ENCODE measurements at places on chromosomes 7 and 10. TPM values are rescaled to one million over a fixed set of nuclear protein-coding genes. Genes with fewer than 3 reads are reported as not detected.

NEUROD6 gene
- not detected for total RNA-seq

DNAJC2 gene
- 18.5 TPM for total RNA-seq

DKK1 gene
- 71.0 TPM for total RNA-seq

INSIG1 gene
- total RNA-seq: 356 TPM

COL17A1 gene
- total RNA-seq: under 0.01 TPM

ACTR3C gene
- total RNA-seq: under 0.01 TPM

SEPHS1 gene
- total RNA-seq: 32.6 TPM

NPFFR1 gene
- total RNA-seq: not detected

CACNB2 gene
- 1.2 TPM for total RNA-seq

ABCA13 gene
- 2.5 TPM for total RNA-seq

CDHR1 gene
- total RNA-seq: not detected

ARHGAP22 gene
- 70.8 TPM for total RNA-seq

LIPK gene
- total RNA-seq: not detected

PTPRZ1 gene
- total RNA-seq: 1.0 TPM

TET1 gene
- total RNA-seq: 4.7 TPM

STX1A gene
- total RNA-seq: 16.3 TPM

ZNF277 gene
- 49.5 TPM for total RNA-seq

ABCB4 gene
- 4.8 TPM for total RNA-seq

CRHR2 gene
- not detected for total RNA-seq

SH3PXD2A gene
- total RNA-seq: 24.0 TPM

PNLIPRP1 gene
- not detected for total RNA-seq

CTTNBP2 gene
- total RNA-seq: 22.3 TPM

STAG3 gene
- 1.6 TPM for total RNA-seq

CARD11 gene
- not detected for total RNA-seq

TRIL gene
- 0.58 TPM for total RNA-seq

Measured in smooth muscle cell of trachea (primary cell).